ENCODE measurements at places on chromosomes 5 and 9.

GRCh38 chr5:79349047-79349446 is 113.1 kb downstream of the JMY start:
- H3K27ac ChIP-seq = no peak overlapping the region
- H3K36me3 ChIP-seq = peaks cover 1% of the 10 kb centered on the region
- no peak overlapping the region for H3K4me3 ChIP-seq

- peak; percentile 75 for DNase-seq
- H3K4me1 ChIP-seq = peaks cover 44% of the 10 kb centered on the region
- H3K36me3 ChIP-seq = peaks cover 36% of the 10 kb centered on the region
- H3K27ac ChIP-seq = peak overlapping the region; percentile 94
These were observed 915 bp downstream of the ZFAND5 start for GRCh38 chr9:72363908-72364678.

GRCh38 chr9:6049798-6050197 is 34.4 kb upstream of the RANBP6 start:
- H3K4me3 ChIP-seq = no peak overlapping the region
- no peaks in the 10 kb centered on the region for H3K36me3 ChIP-seq
- H3K4me1 ChIP-seq = peaks cover 8% of the 10 kb centered on the region
- no peak overlapping the region for H3K27ac ChIP-seq

DNA sequence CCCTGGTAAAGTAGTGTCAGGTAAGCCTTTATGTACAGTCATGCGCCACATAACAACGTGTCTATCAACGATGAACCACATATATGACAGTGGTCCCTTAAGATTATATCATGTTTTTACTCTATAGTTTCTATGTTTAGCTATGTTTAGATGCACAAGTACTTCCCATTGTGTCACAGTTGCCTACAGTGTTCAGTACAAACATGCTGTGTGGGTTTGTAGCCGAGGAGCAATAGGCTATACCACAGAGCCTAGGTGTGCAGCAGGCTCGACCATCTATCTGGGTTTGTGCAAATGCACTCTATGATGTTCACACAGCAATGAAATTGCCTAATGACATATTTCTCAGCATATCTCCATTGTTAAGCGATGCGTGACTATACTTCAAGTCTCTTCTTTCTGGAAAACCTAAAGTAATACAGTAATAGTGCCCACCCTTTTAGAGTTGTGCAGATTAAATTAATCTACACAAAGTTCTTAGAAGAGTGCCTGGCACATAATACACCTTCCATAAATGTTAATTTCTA is 295.9 kb downstream of the ARHGAP26 start:
- H3K4me3 ChIP-seq = no peak overlapping the region
- H3K4me1 ChIP-seq = peaks cover 40% of the 10 kb centered on the region
- H3K27ac ChIP-seq = peak overlapping the region; percentile 81
- H3K36me3 ChIP-seq = peaks cover 59% of the 10 kb centered on the region

GRCh38 chr9:87991151-87991870 is 17.0 kb upstream of the CDK20 start:
- H3K4me1 ChIP-seq = no peaks in the 10 kb centered on the region
- no peak overlapping the region for H3K4me3 ChIP-seq
- peaks cover 11% of the 10 kb centered on the region for H3K27me3 ChIP-seq
- H3K27ac ChIP-seq = no peak overlapping the region
- no peaks in the 10 kb centered on the region for H3K36me3 ChIP-seq

GRCh38 chr5:132489051-132489770 is 1.4 kb downstream of the IRF1 start:
- H3K4me3 ChIP-seq = peak overlapping the region; percentile 96
- peaks cover 59% of the 10 kb centered on the region for H3K36me3 ChIP-seq
- H3K27me3 ChIP-seq = no peaks in the 10 kb centered on the region
- H3K4me1 ChIP-seq = peaks cover 67% of the 10 kb centered on the region
- H3K27ac ChIP-seq = peak overlapping the region; percentile 90

- no peak overlapping the region for H3K27ac ChIP-seq
- no peak overlapping the region for H3K4me3 ChIP-seq
- DNase-seq = no peak
These were observed 23.4 kb upstream of the FAT2 start for GRCh38 chr5:151614565-151614964.
